HT1080 (cell line): ENCODE measurements at places on chromosomes 11 and 22.

DNA sequence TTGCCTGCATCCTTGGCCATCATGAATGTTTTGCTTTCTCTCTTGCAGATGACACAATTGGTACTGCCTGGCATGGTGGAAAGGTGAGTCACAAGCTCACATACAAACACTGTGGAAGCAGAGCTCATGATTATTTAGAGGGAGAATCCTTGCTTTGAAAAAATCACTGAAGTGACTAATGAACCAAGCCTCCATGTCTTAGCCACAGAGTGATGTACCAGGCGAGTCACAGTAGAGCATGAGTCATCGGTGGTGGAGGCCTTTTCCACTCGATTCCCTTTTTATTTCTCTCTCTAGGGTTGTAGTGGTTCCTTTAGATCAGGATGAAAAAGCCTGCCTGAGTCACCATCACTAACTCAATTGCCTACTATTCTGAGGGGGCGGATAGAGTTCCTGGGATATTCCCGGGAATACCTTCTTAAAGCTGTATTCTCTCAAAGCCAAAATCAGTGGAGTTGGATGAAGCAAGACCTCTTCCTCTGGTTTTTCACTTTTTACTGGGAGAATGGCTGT is 49.6 kb upstream of the ALKBH3 start:
- peak; percentile 100 for DNase-seq

GRCh38 chr11:33172996-33173395 is 11.7 kb upstream of the CSTF3 start:
- no peak for DNase-seq

DNA sequence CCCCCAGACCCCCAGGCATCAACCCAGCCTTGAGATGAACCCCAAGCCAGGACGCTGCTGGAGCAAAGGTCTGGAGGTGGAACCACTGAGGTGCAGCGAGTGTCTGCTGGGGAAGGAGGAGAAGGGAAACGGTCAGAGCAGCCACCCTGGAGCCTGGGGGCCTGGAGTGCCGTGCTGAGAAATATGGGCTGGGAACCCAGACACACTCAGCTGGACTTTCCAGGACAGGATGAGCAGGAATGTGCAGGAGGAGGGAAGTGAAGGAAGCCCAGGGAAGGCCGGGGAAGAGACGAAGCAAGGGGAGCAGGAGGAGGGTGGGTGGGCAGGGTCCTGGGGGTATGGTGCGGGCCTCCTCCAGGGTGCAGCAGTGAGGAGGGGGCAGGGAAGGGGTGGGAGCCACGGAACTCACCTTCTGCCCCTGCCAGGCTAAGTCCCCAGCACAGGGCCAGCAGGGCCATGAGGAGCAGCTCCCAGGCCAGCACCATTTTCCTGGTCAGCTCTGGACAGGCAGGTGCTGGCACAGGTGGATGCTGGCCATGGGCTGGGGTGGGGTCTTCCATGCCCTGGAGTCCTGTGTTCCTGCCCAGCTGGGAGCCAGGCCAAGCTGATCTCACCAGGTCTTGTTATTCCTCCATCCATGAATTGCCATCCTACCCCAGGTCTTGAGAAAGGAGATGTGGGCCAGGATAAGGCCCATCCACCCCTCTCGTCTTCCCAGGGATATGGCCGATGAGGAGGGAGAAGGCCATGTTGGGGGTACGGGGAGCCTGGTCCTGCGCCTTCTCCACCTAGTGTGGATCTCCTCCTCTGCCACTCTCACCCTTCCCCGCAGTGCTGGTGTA is 40.0 kb downstream of the CSF2RB start:
- DNase-seq, result no peak

DNA sequence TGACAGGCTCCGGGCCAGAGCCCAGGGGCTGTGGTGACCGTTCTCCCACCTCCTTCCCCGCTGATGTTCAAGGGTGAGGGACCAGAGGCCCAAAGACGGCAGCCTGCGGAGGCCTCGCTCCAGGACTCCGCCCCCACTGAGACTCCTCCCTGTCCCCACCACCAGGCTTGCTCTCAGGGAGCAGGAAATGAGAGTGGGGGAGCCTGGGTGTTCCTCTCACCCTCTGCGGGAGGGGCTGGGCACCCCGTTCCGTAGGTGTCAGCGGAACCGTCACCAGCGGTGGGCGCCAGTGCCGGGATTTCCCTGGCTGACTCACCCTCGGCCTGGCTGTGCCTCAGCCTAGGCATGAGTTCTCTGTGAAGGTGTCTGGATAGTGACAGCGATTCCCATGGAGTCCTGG is 15.7 kb downstream of the DAGLA start:
- DNase-seq, result peak; percentile 89

GRCh38 chr11:82810326-82810725 is 76.7 kb upstream of the FAM181B start:
- no peak for DNase-seq

DNA sequence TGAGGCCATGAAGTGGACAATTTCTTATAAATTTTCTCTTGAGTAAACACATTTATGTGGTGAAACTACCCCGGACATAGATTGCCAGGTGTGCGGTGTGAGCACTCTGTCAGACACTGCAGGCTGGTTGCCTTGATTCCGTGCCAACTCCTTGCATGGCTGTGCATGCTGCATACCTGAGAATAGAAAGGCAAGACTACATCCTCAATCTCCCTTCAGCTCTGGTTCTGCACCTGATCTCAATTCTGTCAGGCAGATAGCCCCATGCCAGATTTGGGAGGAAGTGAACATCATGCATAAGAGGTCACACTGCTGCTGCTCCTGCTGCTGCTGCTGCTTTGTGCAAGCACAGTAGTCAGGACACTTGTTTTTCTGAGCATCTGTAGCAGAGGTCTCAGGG is 42.5 kb upstream of the DEUP1 start:
- no peak for DNase-seq

DNA sequence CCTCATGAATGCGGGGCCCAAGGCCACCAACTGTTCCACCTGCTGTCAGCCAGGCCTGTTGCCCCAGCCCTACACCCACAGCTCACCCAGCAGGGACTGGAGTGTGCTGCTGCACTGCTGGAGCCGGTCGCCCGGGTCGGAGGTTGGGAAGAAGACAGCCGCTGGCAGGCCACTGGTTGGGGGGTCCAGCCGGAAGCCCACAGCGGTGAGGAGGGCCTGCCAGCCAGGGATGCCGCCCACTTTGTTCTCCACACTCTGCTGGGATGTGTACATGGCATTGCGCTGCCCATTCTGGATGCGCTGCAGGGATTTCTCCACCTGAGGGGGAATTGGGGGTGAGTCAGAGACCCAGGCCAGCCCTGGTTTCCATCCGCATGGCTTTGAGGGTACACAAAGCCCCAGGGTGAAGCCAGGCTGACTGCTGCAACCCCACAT is 74.2 kb upstream of the PITPNB start:
- DNase-seq, result no peak

DNA sequence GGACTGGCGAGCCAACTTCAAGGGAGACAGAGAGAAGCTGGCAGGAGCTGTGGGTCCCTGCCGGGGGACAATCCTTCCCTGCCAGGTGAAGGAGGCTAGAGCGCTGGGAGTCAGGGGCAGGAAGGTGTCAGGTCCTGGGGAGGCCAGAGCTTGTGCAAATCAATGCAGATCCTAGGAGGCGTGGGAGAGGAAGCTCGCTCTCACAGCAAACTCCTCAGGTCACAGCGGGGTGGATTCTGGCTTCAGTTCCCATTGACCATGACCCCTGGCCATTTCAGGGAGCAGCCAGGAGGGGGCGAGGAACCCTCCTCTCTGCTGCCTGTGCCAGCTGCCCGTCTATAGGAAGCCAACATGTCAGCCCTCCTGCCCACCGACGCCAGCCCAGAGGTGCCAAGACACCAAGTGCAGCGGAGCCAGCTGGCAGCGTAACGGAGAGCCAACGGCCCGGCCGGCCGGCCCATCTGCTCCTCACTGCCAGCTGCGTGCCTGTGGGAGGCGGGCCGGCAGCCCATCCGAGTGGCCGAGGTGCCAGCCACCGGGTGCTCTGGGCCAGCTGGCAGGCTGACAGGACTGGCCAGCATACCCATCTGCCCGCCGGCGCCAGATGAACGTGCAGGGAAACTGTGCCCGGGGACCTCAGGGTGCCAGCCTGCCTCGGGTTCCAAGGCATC is 374.8 kb downstream of the MIAT start:
- DNase-seq, result no peak

DNA sequence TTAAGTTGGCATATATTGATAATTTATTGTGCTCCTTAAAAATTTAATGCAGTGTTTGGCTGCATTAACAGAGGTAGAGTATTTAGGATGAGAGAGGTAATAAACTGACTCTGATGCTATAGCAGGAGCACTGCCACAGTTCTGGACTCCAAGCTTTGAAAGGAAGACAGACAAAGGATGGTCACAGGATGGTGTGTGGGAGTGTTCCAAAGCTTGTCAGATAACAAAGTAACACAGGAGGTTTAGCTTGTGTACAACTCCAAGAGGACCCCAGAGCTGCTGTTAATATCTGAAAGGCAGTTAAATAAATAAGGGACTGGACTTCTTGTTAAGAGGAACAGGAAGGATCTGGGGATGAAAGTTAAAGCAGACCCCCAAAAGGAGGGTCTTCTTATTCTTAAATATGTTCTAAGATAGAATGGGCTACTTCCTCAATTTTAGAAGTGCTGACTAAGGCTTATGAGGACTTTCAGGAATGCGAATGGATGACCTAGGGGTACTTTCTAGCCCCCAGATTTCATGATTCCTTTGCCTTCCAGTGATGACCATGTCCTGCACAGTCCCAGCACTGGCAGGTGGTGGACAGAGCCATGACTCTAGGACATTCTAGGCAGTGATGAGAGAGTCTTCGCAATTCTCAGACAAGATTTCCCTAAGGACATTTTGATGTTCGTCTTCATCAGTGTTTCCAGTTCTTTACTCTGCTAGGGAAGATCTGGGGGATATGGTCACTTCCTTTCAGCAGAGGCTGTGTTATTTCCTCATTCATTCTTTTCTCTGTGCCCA is 149.1 kb upstream of the RASSF10 start:
- no peak for DNase-seq

DNA sequence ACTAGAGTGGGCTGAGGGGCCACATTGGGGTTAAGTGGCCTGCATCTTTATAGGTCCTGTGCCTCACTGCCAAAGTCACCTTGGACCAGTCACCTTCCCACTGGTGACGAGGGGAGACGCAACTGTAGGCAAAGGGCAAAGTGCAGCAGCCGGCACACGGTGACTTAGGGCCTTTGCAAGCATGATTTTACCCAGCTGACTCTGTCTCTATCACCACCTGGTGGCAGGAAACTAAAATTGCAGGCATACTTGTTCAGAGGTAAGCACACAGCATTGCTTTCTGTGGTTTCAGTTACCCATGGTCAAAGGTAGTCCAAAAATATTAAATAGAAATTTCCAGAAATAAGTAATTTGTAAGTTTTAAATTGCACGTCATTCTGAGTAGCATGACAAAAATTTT is 1164.4 kb downstream of the BRD1 start:
- no peak for DNase-seq

GRCh38 chr22:43200031-43200430 is 13.1 kb upstream of the TTLL12 start:
- DNase-seq, result no peak

DNA sequence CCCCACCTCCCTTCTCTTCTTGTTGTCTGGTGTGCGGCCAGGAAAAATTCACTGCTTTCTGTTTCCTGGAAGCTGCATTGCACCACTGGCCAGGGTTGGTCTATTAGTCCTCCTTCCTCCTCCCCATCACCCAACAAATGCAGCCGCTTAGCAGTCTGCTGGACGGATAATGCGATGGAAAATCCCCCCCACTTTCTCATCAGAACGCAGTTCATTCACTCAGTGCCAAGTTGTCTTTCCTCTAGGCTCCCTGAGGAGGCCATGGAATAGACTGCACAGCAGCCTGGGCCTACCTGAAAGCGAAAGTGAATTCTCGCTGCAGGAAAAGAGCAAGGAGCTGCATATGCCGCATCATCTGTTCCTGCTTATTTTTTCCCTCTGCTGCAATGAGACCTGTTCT is 513.6 kb downstream of the METTL15 start:
- DNase-seq, result peak; percentile 63

DNA sequence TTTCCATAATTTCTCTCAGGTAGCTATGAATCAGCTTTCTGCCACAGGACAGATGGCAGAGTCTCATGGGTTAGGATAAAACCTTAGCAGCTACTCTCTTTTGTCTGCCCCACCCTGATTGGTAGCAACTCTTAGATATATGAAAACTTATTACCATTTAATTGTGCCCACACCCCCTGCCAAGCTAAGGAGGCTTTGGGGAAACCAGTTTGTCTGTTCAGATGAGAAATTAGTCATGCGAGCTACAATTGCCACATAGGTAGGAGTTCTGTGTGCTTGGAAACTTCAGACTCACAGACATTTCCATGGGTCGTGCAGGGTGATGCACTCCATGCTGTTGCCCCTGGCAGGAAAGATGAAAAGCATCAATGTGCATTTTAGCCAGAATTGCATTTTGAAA is 39.9 kb downstream of the CD44 start:
- DNase-seq, result peak; percentile 34
